Liver (tissue), 10 donors: ENCODE measurements at places on chromosomes 16 and 17. TPM values are rescaled to one million over a fixed set of nuclear protein-coding genes. Genes with fewer than 3 reads are reported as not detected.

GAST gene
- not detected for total RNA-seq

GRCh38 chr17:16033729-16034349 lies 34.2 kb downstream of the TTC19 start:
- DNase-seq = no peak

CDH1 gene
- 63.3 TPM for total RNA-seq

DNA sequence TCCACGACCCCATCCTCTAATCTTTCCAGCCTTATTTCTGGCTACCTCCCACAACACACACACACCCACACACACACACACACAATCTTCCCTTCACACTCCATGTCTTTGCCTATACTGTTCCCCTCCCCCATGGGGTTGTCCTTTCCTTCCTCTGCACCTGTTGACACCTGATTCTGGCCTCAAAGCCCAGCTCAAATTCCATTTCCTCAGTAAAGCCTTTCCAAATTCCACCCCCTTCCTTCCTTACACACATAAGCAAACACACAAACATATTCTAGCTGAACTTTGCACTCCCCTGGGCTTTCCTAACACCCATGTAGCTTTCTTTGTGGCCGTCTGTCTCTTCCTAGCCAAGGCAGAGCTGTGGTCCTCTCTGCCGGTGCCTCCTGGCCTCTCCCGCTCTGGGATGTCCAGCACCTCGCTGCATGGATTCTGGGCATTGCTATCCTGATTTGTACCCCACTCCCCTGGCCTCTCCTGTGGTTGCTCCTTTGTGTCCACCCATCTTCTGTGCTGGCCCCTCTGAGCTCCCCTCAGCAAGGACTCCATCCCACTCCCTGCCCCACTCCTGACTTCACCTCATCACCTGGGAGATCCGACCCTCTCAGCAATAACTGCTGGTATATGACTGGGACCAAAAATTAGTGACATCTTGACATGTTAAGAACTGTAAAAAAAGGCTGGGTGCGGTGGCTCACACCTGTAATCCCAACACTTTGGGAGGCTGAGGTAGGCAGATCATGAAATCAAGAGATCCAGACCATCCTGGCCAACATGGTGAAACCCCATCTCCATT lies 8.4 kb upstream of the SRCIN1 start:
- no peak for DNase-seq

DNA sequence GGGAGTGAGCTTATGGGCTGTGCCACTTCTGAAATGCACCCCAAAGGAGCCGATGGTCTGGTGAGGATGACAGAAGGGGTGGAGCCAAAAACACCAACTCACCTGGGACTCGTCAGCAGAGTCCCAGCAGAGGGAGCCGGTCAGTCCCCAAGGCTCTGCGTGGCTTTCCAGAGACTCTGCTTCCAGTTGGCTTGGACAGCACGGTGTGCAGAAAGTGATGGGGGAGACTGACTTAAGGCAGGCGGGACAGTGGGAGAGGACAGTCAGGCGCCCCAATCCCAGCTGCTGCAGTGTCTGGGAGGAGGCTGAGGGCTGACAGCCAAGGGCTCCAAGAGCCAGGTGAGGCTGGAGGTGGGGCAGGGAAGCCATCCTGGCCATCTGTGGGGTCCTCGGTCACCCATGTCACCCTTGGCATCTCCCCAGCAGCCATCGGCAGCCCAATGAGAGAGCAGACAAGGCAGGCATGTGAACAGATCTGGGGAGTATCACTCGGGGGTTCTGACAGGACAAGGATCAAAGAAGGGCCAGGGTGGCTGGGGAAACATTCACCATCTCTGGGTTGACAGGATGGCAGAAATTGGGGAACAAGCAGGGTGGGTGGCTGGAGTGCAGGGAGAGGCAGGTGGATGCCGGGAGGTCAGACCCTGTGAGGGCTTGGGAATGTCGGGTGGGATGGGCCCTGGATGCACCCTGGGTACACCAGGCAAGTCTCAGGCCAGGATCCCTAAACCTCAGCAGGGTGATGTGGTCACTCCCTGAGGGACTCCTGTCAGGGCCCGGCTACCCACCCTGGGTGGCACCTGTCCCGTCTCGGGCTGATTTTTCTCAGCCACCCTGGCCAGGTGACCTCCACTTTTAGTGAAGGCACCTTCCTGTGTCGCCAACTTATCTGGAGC lies 8.9 kb upstream of the KRTAP17-1 start:
- DNase-seq = no peak

PLEKHM1 gene
- total RNA-seq = 8.5 TPM

DNA sequence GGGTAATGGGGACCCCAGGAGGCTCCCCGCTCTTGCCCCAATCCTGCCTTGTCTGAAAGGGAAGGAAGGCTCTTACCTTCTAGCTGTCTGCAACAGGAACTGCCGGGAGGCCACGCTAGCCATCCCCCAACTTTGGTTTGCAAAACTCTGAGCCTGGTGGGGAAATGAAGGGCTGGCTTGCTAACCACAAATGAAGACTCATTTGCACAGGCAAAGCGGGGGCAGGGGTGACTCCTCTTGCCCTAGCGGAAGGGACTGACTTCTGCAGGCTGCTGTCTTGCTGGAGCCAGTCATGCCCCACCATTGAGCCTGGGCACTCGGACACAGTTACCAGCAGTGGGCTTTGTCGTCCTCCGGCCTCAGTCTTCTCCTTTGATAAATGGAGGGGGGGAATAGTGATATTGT lies 52.6 kb downstream of the PLCG2 start:
- no peak for DNase-seq

HYDIN gene
- 0.37 TPM for total RNA-seq

P2RX1 gene
- 0.75 TPM for total RNA-seq

GRCh38 chr17:39744075-39744835 lies 6.5 kb downstream of the GRB7 start:
- DNase-seq = no peak

- DNase-seq = no peak
Observed at GRCh38 chr17:5705081-5705875, 121.0 kb upstream of the NLRP1 start.

DNA sequence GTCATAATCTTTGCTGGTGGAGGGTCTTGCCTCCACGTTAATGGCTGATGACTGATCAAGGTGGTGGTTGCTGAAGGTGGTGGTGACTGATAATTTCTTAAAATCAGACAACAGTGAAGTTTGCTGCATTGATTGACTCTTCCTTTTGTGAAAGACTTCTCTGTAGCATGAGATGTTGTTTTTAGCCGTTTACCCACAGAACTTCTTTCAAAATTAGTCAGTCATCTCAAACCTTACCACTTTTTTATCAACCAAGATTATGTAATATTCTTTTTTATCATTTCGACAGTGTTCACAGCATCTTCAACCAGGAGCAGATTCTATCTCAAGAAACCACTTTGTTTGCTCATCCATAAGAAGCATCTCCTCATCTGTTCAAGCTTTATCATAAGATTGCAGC lies 5.9 kb downstream of the UQCRC2 start:
- DNase-seq = no peak

KRTAP16-1 gene
- total RNA-seq = not detected

PLCD3 gene
- total RNA-seq = 0.28 TPM

GRCh38 chr16:85197611-85198566 lies 85.6 kb upstream of the CIBAR2 start:
- DNase-seq = no peak

- DNase-seq = no peak
Observed at GRCh38 chr17:19304209-19304608, 58.3 kb downstream of the B9D1 start.
